Forelimb muscle (tissue), 1 donor: ENCODE measurements at places on chromosomes 1 and 21.
A peak's percentile ranks its signal among the peaks of the same experiment; 100 is the strongest.

GRCh38 chr21:46155514-46156377, at the start of gene FTCD:
Gene FTCD (minus strand): TSS chr21:46155579. CDS start chr21:46155523, 56 bp downstream.
- no peak for DNase-seq

DNA sequence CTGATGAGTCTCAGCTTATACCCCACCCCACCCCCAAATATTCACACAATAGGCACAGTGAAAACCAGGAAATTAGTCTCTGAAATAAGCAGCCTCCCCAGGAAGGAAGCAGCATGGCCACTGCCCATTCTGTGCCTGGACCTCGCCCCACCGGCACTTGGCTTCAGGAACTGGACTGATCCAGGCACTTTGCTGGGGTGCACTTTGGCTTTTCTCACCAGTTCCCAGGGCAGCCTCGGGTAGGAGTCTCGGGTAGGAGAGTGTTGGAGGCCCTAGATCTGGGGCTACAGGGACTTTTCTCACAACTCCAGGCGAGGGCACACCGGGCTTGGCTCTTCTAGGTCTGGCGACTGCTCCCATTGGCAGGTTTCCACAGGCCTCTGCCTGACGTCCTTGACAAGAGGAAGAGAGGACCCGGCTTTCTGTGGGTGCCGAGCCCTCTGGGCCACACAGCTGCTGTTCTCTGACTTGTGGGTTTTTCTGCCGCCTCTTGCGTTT, 18.7 kb downstream of the ADARB1 start:
- DNase-seq = no peak

DNA sequence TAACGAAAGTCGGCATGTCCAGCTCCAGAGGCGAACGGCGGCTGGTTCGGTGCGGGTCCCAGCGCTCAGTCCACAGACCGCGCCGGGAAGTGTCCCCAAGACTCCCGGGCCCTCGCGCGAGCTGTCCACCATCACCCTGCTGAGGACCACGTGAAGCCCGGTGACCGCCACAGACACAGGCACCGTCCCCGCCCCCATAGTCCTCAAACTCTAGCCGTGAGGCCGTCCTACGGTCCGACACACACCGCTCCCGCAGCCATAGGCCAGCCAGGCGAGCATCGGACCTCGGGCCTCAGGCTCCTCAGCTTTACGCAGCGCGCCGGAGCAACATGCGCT, 535 bp downstream of the SETD4 start:
- DNase-seq = no peak

- no peak for DNase-seq
These were observed 373.9 kb downstream of the VAV3 start for GRCh38 chr1:107590900-107591622.

- DNase-seq = no peak
These were observed 2.3 kb downstream of the CD53 start for GRCh38 chr1:110875216-110875731.

DNA sequence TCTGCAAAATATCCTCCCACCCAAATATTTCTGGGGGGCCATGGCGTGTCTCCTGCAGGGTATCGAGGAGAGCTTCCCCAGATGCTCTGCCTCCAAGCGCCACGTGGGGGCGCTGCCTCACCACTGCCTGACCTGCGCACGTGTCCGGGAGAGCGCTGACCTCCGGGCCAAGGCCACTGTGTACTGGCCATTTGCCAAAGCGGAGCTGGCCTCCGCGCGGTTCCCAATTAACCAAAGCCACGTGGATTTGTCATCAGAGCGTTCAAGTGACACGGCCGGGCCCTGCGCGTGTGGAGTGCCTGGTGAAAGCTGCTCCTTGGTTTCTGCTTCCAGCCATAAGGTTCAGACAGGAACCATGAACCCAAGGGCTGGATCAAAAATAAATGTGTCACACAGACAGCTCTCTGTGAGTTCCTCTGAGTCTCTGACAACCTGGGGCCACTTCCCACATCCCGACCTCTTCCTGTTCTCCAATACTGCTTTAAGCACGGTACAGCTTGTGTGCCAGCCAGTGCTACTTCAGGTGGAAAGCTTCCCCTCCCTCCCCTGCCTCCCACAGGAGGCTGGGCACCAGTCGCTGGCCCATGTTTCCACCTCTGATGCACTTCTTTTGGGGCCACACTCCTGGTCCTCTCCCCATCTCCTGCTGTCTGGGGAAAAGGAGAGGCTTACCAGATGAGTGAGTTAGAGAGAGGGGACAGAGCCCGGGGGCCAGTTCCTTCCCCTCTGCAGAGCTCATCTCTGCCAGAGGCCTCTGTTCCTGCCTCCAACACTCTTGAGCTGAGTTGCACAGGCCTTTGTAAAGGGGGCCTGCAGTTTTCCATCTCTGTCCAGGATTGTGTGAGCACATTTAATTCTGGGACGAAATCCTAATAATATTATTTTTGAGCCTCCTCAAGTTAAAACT, 26.1 kb downstream of the ZP4 start:
- DNase-seq = no peak

GRCh38 chr1:232440325-232441035, 189.5 kb downstream of the SIPA1L2 start:
- DNase-seq = no peak

DNA sequence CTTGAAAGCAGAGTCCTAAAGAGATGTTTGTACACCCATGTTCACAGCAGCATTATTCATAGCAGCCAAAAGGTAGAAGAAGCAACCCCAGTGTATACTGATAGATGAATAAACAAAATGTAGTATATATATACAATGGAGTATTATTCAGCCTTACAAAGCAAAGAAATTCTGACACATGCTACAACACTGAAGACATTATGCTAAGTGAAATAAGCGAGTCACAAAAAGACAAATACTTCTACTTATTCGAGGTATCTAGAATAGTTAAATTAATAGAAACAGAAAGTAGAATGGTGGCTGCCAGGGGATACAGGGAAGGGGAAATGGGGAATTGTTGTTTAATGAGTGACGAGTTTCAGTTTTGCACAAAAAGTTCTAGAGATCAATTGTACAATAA, 23.5 kb downstream of the COP1 start:
- no peak for DNase-seq

- DNase-seq = no peak
These were observed 66.5 kb downstream of the RYR2 start for GRCh38 chr1:237108297-237109040.

DNA sequence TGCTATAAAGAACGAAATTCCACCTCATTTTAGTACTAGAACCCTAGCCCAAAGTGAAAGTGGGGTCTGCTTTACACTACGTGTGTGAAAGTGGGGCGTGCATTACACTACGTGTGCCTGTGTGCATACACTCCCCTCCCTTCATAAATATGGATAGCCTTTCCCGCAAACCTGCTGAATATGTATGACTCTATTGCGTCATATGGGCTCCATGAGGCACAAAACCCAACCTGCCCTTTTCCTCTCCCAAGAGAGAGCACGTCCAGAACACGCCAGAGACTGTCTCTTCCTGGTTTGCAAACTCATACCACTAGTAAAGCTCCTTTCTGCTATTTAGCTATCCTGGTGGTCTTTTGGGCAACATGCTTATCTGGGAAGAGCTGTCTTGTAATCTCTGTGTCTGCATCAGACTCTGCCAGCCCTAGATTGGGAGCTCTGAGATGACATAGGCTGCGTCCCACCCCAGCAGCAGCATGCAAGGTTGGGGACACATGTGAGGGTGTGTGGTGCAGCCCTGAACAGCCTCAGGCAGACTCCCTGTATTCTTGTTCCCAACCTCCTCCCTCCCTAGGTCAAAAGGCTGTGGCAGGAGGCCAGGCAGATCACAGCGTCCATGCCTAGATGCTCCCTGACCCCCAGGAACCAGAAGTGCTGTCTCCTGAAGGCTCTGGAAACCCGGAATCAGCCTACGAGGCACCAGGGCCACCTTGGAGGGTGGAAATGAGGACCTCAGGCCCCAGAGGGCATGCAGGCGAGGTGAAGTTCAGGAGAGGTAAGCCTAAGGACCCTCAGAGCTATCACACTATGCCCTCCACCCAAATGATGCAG, 12.3 kb upstream of the PADI1 start:
- no peak for DNase-seq

DNA sequence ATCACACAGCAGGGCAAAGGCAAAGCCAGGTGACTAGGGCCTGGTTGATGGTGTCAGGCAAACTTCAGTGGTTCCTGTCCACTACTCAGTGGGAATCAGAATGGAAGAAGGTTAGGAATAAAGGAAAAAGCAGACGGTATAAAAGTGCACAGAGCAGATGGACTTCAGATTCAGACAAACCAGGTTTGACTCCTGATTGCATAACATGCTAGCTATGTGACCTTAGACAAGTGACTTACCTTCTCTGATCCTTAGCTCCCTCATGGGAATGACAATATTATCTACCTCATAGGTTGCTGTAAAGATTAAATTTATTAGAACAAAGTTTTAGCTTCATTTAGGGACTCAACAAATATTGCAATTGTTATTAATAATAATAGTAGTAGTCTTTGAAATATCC, 4.9 kb downstream of the PAQR7 start:
- DNase-seq = no peak

DNA sequence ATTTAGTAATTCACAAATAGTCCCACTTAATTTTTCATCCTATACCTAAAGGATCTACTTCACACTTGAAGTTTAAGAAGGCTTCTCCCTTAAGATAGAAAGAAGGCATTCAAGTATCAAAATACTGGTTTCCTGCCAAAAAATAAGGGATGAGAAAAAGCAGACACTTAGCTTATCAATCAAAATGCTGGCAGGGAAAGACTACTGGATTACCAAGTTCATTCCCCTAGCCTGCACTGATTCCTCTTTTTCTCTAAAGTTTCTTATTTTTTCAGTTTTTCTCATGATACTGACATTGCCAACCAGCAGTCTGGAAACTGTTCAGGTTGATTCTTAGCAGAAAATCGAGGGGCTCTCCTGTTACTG, 204.6 kb downstream of the GABPA start:
- no peak for DNase-seq

- no peak for DNase-seq
These were observed 24.1 kb downstream of the SMYD3 start for GRCh38 chr1:246482805-246483568.

DNA sequence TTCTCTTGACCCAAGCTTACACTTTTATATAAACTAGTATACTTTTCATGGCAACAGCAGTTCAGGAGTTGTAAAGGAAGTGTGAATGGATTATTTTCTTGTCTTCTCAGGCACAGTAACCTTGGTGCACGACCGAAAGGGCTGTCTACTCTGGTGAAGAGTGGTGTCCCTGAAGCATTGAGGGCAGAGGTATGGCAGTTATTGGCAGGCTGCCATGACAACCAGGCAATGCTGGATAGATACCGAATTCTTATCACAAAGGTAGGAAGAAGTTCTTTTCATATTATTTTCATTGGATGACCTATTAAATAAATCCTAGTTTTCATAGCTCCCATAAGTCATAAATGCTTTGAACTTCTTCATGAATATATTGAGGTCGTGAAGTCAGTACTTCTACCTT, 53.9 kb upstream of the GPR52 start:
- no peak for DNase-seq

- no peak for DNase-seq
These were observed 16.4 kb downstream of the KNCN start for GRCh38 chr1:46535063-46535462.

- DNase-seq = peak; percentile 50
These were observed 104.0 kb downstream of the BRINP2 start for GRCh38 chr1:177274687-177275211.

GRCh38 chr1:23288671-23289070, 55.4 kb downstream of the HNRNPR start:
- DNase-seq = no peak

DNA sequence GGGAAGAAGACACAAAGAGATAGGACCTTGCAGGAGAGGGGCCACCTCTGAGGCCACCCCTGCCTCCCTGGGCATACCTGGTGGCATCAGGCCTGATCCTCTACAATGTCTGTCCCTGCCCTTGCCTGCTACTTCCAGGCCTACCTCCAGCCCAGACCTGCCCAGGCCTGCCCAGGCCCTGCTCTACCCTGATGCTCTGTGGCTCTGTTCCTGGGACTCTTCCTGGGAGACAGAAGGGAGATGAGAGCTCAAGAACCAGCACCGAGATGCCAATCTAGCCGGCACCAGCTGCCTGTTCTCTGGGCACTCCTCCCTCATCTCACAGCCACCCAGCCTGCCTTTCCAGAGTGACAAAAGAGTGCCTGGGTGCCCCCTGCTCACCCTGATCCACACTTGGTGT, 2.7 kb downstream of the CELF3 start:
- DNase-seq = no peak

- no peak for DNase-seq
These were observed 864 bp upstream of the BTG2 start for GRCh38 chr1:203304391-203304918.

DNA sequence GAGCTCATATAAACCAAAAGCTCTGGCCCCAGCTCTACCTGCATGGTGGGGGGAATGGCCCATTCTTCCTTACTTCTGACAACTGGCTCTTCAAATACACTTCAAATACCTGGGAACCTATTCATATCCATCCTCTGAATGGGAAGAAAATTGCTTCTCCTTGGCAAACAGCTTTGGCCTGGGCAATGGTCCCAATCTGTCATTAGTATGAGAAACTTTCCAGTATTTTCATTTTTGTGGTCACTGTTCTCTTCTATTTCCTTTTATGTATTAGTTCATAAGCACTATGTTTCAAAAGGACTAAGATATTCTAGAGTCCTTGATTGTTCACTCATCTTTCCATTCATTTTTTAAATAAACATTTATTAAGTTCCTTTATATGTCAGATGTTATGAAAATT, 5.2 kb upstream of the HSD3B2 start:
- no peak for DNase-seq

- DNase-seq = no peak
These were observed 6.4 kb downstream of the MT1HL1 start for GRCh38 chr1:236997882-236998281.

- DNase-seq = no peak
These were observed 353.2 kb downstream of the PTBP2 start for GRCh38 chr1:97074771-97075170.

- DNase-seq = no peak
These were observed 7.7 kb downstream of the ARID1A start for GRCh38 chr1:26703478-26703877.

- DNase-seq = no peak
These were observed 12.2 kb downstream of the THBS3 start for GRCh38 chr1:155195201-155196102.

DNA sequence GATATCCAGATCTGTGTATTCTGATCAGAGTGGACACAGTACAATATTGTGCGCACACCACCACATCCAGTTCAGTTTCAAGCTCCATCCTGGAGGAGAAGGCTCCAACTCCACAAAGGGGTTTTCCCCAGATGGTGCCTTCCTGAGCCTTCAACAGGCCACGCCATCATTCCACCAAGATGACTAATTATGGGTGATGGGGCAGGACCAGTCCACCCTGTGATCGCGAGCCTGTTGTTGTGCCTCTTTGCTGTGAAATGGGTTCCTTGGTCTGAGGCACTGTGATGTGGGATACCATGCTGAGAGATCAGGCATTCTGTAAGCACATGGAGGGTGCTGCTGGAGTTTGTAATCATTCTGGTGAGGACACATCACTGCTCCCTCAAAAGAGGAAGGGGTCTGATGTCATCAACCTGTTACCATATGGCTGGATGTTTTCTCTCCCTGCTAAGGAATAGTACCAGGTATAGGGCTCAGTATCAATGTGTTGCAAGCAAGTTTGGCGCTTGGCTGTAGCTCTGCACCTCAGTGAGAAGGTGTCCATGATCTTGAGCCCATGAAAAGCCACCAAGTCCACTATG, 6.7 kb upstream of the SH2D2A start:
- no peak for DNase-seq

- no peak for DNase-seq
These were observed 17.5 kb downstream of the PTGS2 start for GRCh38 chr1:186662752-186663151.
